ENCODE measurements at places on chromosomes 7 and 10.

DNA sequence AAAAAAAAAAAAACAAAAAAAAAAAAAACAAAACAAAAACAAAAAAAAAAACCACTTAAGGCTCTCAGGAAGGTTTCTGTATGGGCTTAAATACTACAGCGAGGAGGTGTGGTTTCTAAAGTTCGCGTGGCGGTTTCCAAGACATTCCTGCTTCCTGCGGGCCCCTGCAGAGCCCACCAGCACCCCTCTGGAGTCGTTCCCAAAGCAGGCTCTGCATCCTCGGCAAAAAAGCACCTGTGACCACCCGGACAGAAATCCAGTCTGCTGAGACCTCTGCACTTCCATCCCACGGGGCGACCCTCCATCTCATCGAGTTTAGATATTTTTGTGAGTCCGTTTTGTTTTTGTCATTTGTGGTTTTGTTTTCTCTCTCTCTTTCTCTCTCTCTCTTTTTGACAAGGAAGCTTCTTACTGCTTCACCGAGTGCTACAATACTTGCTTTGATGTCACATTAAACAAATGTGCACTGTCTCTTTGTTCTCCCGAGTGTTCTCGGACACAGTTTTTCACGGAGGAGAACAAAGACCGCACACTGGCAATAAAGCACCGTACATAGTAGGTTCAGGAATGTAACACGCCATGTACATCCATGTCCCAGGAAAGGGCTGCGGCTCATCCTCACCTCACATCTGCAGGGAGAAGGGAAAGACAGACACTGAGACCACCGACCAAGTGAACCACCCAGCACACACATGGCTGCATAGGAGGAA is 21.5 kb downstream of the PDGFA start:
- no peak for DNase-seq

- no peak for DNase-seq
Measured at GRCh38 chr7:110358028-110358427, 732.9 kb upstream of the LRRN3 start.

- no peak for DNase-seq
Measured at GRCh38 chr10:72173262-72173618, 42.6 kb upstream of the ANAPC16 start.

DNA sequence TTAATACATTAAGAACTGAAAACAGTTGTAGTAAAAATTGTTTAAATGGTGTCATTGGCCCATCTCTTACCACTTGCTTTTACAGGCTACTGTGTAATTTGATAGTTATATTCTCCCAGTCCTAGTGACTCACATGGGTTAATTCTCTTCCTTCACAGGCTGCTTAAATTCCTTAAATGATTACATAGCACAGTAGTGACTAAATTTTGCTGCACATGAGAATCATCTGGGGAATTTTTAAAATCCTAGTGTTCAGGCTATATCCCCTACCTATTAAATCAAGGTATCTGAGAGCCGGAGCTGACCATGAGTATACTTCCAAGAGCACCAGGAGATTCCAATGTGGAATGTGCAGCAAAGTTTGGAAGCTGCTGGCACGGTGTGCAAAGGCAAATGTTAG is 45.3 kb upstream of the ZNF800 start:
- no peak for DNase-seq

DNA sequence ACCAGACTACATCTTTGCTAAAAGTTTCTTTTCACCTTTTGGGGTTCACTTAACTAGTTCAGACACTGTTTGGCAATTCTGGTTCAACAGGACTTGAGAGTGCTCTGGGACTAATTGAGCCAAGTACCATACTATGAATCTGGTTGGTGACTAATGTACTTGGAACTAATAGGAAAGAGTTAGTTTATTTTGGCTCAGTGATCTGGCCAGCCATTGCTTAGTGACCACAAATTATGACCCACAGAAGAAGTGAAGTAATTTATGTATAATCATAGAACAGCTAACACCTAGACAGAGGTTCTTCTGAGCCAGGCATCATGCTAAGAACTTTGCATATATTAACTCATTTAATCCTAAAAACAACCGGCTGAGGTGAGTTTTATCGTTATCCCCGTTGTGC is 126.5 kb upstream of the JCAD start:
- DNase-seq = no peak

DNA sequence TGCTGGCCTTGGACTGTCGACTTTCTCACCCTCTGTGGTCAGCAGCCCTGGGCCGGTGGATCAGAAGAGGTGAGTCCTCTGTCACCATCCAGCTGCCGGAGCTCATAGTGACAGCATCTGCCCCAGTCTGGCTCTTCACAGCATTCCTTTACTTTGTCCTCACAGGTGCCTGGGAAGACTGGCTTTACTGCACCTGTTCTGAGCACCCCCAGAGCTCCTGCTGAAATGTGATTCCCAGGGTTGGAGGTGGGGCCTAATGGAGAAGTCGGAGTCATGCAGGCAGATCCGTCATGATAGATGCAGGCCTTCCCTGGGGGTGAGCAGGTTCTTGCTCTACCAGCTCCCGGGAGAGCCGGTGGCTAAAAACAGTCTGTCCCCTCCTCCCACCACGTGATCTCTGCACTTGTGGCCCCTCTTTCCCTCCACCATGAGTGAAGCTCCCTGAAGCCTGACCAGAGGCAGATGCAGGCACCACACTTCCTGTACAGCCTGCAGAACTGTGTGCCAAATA is 171.5 kb downstream of the ZMYND11 start:
- DNase-seq = no peak
